Muscle of back (tissue), 13 donors: ENCODE measurements at places on chromosomes 7 and 10.

DNA sequence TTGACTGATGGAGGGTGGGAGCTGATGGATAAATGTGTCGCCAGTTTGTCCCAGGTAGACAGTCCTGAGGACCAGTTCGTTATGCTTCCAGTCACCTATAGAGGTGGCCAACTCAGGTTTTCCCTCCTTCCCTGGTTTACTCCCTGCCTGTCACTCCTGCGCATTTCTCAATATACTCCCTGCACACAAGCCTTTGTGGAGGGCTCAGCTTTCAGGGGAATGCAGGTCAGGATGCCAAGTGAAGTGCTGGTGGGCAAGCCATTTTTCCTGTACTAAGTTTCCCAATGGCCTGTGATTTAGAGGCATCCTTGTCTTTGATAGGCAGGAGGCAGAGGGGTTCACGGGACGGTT lies 473.5 kb upstream of the ZMIZ1 start:
- no peak for DNase-seq

- no peak for DNase-seq
Measured at GRCh38 chr10:571166-571565, 118.3 kb downstream of the DIP2C start.

DNA sequence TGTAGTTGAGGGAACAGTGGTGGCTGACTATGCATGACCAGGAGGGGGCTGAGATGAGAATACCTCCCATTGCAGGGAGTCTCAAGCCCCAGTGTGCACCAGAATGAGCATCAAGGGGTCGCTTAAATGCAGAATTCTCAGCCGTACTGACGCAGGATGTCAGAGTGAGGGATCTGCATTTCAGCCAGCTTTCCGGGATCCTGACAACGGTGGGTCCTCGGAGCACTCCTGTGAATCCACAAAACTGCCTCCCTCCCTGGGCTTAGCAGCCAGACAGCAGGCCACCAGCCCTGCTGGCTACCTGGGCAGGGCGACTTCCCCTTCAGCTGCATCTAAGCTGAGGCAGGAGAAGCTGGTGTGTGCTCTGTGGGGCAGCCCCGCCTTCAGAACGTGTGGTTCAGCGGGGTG lies 21.8 kb upstream of the LOXL4 start:
- DNase-seq = no peak

GRCh38 chr7:33643530-33643929 lies 261.8 kb upstream of the BMPER start:
- DNase-seq = no peak

DNA sequence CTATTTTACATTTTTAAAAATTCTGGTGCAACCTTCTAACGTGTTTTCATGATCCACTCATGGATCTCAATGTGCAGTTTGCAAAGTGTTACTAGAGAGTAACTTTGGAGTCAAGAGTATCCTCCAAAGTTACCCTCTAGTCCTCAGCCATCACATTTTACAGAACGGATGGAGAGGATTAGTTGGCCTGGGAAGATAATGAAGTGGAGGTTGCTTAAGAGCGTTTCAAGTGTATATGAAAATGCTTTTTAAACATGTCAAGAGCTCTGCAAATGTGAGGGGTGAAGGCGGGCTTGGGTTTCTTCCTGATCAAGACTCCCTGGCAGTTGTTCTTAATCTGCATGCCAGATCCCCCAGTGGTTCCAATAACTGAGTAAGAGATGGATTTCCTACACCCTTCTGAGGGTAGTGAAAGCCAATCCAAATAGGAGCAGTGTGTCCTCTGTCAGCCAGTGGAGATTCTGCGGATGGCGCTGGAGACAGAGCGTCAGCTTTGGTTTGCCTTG lies 299.4 kb upstream of the NPVF start:
- DNase-seq = no peak
